ENCODE measurements at places on chromosomes 13 and 19. TPM values are rescaled to one million over a fixed set of nuclear protein-coding genes. Genes with fewer than 3 reads are reported as not detected.

ZNF230 gene
- 4.2 TPM for total RNA-seq

KASH5 gene
- not detected for total RNA-seq

HIPK4 gene
- not detected for total RNA-seq

TEKTIP1 gene
- total RNA-seq, result not detected

ZNF175 gene
- 3.7 TPM for total RNA-seq

ZNF573 gene
- 14.1 TPM for total RNA-seq

SLC25A41 gene
- 0.52 TPM for total RNA-seq
